T-cell (primary cell): ENCODE measurements at places on chromosomes 12 and 14.

DNA sequence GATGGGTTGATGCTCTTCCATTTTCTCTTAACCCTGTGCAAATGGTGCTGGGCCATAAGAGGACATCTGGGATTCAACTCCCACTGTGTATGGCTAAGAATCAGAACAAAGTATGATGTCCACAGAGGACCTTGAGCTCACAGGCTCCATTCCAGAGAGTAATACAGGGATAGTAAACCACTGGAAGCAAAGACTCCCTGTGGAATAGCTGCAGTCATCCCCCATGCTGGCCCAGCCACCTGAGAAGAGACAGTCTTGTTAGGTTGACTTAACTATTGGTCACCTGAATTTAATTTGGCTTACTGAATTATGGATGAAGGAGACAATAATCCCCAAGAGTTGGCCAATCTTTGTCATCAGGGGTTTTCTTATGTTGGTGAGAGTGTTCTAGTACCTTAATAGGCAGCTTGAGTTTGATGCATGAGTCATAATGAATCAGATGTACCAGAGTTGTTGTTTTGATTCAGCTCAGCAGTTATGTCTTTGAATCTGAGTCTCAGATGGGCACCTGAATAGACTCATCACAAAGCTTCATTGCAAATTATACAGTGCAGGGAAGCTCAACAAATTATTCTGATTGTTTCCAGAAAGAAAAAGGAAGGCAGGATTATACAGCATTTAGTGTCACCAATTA is 122.7 kb downstream of the SSPN start:
- no peak for DNase-seq

GRCh38 chr12:29054858-29055663 is 94.0 kb upstream of the FAR2 start:
- no peak for DNase-seq

DNA sequence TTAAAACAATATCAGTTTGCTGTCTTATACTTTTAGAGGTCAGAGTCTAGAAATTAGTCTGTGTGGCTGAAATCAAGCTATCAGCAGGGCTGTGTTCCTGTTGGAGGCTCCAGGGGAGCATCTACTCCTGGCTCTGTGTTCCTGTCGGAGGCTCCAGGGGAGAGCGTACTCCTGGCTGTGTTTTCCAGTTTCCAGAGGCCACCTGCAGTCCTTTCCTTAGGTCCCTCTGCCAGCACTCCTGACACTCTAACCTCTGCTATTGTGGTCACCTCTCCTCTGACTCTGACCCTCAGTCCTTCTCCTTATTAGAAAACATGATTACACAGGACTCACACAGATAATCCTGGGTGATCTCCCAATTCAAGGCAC is 1140.7 kb upstream of the TMEM132C start:
- no peak for DNase-seq

GRCh38 chr12:77560714-77561113 is 270.0 kb upstream of the NAV3 start:
- DNase-seq, result no peak

- DNase-seq, result no peak
Observed at GRCh38 chr14:55604900-55605418, 25.0 kb downstream of the KTN1 start.

GRCh38 chr12:127035011-127035879 is 1231.7 kb upstream of the TMEM132C start:
- no peak for DNase-seq

DNA sequence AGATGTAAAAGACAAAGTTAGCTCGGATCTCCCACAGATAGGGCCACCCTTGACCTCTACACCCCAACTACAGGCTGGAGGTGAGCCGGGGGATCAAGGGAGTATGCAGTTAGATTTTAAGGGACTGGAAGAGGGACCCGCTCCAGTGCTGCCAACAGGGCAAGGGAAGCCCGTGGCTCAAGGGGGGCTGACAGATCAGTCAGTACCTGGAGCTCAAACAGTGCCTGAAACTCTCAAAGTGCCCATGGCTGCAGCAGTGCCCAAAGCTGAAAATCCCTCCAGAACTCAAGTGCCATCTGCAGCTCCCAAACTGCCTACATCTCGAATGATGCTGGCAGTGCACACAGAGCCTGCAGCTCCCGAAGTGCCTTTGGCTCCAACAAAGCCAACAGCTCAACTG is 10.4 kb downstream of the NYNRIN start:
- DNase-seq, result no peak

DNA sequence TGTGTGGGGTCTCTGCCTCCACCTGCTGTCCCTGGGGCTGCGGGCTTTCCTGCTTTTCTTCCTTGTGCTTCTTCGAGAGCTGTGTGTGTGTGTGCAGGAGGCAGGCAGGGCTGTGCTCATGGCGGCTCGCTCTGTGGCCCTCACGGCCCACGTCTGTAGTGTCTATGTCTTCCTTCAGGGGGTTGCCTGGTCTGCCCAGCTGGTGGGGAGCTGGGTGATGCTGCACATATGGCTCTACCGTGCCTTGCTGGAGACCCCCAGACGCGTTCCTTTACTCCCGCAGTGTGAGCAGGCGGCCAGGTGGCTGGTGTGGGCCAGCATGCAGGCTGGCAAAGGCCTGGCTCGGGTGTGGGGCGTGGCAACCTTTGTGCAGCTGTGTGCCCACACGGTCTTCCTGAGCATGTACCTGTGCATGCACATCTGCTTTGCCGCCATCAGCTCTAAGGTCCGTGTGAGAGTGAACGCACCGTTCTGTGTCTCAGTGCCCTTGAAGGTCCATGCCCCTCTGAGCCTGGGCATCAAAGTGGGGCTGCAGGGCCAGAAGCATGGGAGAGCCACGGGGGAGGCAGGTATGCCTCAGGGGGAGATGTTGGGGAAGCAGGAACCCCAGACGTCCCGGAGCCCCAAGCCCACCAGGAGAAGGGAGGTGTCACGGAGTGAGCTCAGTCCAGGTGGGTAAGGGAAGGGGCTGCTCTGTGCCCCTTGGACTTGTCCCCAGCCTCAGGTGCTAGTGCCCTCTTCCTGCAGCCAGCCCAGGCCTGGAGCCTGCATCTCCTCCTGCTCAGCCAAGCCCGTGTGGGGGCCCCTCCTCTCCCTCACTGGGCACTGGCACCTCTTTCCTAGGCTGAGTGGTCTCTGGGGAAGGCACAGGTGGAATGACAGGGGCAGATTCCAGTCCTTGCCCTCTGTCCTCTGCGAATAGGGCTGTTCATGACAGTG is 26.4 kb downstream of the CLSTN3 start:
- no peak for DNase-seq

DNA sequence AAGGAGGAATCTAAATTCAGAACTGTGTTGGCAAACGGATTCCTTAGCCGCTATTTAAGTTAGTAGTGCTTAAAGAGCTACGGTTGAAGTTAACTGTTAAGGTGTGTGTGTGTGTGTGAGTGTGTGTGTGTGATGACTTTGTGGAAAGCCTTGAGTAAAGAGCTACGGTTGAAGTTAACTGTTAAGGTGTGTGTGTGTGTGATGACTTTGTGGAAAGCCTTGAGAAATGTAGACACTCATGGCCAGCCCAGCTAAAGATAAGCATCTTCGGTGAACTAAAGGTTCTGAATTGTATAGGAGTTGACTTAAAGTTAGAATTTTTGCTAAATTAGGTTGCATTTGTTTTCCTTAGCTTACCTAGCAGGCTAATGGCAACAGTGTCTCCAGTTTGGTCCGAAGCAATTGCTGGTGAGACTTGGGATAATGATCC is 1.4 kb downstream of the KTN1 start:
- no peak for DNase-seq

- DNase-seq, result no peak
Observed at GRCh38 chr12:28027328-28027727, 54.8 kb upstream of the PTHLH start.

DNA sequence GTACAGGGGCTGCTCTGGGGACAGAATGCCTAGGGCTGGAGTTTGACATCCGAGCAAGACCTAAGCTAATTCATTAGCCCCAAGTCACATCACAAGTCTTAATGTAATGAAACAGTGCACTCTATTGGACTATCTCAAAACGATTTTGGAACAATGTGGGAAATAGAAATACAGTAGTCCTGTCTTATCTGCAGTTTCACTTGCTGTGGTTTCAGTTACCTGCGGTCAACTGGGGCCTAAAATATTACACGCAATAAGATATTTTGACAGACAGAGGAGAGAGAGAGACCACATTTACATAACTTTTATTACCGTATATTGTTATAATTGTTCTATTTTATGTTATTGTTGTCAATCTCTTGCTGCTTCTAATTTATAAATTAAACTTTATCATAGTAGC is 21.1 kb downstream of the MOAP1 start:
- DNase-seq, result no peak

DNA sequence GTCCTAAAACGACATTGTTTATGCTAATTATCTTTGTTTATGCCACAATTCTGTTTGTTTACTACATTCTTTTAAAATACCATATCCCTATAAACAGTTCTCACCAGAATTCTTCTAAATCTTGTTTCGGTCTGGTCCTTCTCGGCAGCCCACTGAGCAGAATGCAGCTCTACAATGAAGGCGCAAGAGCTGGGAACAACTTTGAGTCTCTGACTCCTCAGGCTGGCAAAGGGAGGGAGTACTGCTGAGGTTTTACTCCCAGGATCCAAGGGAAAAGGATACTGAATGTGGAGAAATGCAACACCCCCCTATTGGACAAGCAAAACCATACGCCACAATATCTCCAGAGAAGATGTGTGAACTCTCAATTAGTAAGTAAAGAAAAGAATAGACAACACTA is 5.4 kb downstream of the SOX5 start:
- no peak for DNase-seq

DNA sequence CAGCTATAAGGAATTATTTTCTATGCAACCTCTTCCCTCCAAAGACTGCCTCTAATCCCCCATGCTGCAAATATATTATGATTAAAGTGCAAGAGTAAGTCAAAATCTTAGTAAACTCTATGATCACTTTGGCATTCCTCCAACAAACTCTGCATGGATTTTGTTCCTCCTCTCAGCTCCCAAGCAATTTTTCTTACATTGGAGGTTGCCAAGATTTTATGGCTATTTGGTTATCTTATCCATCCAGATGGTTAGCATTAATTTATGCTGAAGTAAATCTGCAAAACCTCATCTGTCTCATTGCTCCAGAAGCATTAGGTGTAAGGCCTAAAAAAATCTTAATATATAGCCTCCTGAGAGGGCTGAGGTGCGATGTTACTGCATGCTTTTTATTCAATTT is 228.1 kb downstream of the CHST11 start:
- no peak for DNase-seq

DNA sequence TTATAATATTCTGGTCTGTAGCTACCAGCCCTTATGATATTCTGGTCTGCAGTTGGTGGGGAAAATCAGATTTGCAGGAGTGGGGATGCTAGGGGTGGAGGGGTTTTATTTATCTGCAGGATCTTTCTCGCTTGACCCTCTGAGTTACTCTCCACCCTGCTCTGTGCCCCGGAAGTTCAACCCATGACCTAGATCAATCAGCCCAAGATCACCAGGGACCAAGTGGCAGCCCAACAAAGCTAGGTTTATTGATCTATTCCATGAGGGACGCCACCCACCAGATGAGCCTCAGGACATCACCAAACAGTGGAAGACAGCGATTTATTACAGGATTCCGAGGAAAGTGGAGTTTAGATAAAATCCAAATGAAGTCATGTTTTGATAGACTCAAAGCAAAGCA is 25.8 kb upstream of the C12orf76 start:
- no peak for DNase-seq

- DNase-seq, result no peak
Observed at GRCh38 chr12:126064028-126064427, 998.8 kb downstream of the AACS start.

DNA sequence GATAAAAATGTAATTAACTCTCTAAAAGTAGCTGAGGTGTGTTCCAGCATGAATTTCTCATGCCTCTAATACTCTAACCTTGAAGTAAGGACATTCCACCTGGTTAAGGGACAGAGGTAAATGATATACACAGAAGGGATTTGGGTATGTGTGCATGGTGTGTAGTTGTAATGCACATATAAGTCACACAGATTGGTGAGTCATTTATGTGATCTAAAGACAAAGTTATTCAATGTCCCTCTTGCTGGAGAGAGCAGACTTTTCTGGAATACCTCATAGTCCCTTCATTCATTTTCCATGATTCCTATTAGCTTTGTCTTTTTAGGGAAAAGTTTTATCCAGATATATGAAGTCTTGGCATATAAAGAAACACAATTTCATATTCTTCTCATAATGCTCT is 234.9 kb downstream of the SNAPC1 start:
- no peak for DNase-seq

DNA sequence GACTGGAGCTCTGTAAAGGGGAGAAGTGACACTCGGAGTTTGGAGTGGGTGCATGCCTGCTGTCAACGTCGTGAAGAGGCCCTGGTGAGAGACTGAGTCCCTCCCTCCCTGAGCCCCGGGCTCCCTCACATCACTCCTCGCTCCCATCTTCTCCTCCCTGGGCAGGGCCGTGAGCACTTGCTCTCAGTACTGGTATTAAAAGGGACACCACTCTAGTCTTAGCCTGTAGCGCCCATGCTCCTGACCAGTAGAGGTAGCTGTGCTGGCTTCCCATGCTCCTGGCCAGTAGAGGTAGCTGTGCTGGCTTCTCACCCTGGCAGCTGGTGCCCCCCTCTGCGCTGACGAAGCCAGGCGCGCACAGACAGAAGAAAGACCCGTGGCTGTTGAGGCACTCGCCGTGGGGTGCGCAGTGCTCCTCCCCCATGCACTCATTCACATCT is 14.7 kb downstream of the ISCA2 start:
- DNase-seq, result no peak

DNA sequence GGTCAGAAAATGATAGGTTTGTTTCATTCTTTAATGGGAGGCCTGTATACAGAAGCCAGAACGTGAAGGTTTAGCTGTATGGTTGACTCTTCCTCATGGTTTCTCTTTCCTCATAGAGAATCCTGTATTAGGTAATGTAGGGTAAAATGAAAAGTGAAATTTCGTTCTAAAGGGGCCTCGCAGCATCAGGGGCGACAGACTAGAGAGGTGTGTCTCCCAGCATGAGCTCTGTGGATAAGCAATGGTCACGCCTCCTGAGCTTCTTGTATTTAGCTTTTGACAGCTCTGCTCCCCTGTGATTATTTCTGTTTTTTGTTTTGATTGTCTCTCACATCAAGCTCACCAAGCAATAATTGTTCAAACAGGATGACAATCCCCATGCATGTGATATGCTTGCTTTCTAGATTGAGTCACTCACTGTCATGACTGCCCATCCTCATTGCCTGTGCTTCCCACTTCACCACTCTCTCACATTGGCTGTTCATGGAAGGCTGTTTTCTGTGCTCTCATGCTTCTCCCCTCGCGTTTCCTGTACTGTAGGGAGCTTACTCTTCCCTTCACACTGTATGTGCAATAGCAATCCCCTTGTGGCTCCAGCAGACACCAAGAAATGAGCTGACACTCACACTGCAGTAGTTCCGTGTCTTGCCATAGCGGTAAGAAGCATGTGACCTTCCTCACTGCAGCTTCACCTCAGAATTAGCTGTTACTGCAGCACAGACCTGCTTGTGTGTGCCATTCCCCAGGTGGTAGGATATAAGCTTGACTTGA is 44.0 kb downstream of the RAD52 start:
- no peak for DNase-seq

DNA sequence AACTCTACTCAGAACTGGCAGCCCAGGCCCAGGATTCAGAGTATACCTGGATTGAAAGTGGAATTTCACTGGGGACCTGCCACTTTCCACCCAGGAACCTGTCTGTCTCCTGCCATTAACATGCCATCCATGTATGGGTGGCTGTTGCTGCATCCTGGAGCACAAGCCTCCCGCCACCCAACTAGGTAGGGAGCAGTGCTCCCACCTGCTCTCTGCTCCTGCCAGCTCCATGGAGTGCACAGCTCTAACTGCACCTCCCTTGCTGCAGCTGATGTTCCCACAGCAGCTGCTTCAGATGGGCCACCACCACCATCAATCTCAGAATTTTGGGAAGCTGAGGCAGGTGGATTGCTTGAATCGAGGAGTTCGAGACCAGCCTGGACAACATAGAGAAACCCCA is 17.1 kb upstream of the NTS start:
- DNase-seq, result no peak

GRCh38 chr14:35989736-35990135 is 163.6 kb downstream of the BRMS1L start:
- no peak for DNase-seq
